ENCODE measurements at places on chromosomes 1 and 21.

DNA sequence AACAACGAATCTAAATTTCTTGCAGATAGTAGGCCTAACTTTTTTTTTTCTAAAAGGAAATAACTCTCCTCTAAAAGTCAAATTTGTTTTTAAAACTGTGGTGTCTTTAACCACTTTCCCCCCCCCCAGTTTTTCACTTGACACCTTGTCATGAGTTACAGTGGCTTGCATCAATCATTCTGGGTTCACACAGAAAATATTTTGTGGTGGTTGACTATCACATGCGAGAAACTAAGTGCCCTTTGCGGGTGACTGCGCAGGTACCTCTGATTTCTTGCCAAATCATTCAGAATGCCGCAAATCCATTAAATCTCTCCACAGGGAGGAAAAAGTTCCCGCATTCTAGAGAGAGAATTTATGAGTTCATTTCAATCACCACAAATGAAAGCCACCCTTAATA, 23.8 kb upstream of the SAMSN1 start:
- no peaks in the 10 kb centered on the region for H3K4me1 ChIP-seq
- no peaks in the 10 kb centered on the region for H3K36me3 ChIP-seq
- no peak overlapping the region for H3K27ac ChIP-seq
- no peak for DNase-seq
- no peaks in the 10 kb centered on the region for H3K27me3 ChIP-seq
- no peak overlapping the region for H3K4me3 ChIP-seq

DNA sequence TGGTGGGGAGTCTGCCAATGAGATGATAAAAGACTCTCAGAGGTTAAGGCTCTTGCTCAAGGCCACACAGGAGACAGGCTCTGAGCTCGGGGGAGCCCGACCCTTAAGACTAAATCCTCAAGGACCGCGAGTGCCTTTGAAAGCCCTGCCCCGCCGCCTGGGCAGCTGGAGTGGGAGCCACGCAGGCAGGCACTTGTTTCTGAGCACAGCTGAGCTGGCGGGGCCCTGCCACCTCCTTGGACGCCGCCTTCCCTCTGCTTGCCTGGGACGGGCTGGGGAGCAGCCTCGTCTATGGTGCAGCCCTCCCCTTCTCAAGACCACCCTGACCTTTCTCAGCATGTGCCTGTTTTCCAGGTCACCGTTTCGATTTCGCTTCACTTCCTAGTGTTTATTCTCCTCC, 169.3 kb downstream of the CAMTA1 start:
- no peaks in the 10 kb centered on the region for H3K27me3 ChIP-seq
- H3K36me3 ChIP-seq: no peaks in the 10 kb centered on the region
- DNase-seq: no peak

DNA sequence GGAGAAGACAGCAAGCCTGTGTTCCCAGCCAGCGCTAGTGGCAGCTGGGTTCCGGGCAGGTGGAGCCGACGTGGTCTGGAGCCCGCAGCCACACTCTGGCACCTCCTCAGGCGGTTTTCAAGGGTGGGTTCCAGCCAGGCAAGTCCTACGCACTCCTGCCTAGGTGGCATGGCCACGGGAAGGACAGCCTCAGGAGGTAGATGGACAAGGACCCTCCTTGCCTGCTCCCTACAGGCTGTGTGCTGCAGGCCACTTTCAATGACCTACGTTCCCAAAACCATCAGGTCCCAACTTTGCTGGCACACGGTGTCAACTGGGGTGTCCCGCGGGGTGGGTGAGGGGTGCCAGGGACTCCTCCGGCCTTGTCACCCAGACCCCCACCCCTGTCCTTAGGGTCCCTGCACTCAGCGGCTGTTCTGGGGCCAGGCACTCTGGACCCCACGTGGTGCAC, 6.7 kb upstream of the PTGER3 start:
- no peaks in the 10 kb centered on the region for H3K4me1 ChIP-seq
- no peak overlapping the region for H3K4me3 ChIP-seq
- H3K27ac ChIP-seq: no peak overlapping the region

- H3K4me1 ChIP-seq: peaks cover 63% of the 10 kb centered on the region
- DNase-seq: peak; percentile 26
- no peaks in the 10 kb centered on the region for H3K27me3 ChIP-seq
- peak overlapping the region; percentile 81 for H3K27ac ChIP-seq
Measured at GRCh38 chr1:24481101-24481500, 21.5 kb upstream of the RCAN3 start.

DNA sequence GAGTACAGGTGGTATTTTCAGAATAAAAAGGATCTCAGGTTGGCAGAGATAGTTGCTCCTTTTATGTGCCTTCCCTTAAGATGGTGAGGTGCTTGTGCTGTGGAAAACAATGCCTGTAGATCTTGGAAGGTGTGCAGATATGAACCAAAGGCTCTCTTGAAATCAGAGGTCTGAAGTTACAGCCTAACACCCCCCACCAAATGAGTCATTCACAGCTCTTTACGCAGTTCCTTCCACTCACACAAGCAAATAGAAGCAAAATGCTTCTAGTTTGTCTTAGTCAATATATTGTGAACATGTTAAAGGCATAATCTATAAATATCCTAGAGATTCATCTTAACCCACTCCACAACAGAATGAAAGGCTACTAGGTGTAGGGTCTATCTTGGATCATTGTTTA, 128.9 kb upstream of the NR5A2 start:
- H3K27me3 ChIP-seq: no peaks in the 10 kb centered on the region
- no peak overlapping the region for H3K27ac ChIP-seq
- H3K4me1 ChIP-seq: no peaks in the 10 kb centered on the region
- no peak overlapping the region for H3K4me3 ChIP-seq

DNA sequence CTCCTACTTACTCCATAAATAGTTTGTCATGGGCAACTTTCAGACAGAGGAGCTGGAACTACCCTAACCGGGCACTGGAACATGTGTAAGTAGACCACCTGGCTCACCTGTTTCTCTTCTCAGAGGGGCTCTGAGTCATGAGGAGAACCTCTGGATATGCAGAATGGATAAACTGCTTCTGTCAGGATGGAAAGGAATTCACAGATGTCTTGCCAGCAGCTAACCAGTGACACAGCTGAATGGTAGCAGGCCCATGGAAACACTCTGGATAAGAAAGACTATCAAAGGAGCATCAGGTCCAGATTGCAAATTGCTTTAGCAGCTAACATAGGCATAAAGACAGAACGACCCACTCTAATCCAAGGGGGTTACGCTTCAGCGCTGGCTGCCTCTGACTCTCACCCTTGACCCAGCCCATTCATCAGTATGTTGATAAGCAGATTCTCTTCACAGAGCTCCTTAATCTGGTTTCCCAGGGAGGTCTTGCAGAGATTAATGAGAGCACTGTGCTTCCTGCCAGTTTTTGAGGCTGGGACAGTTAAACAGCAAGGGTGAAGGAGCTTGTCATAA, 54.2 kb downstream of the HIVEP3 start:
- no peaks in the 10 kb centered on the region for H3K27me3 ChIP-seq
- H3K27ac ChIP-seq: no peak overlapping the region
- no peaks in the 10 kb centered on the region for H3K36me3 ChIP-seq
- H3K4me1 ChIP-seq: peaks cover 28% of the 10 kb centered on the region
- H3K4me3 ChIP-seq: no peak overlapping the region
- DNase-seq: no peak

DNA sequence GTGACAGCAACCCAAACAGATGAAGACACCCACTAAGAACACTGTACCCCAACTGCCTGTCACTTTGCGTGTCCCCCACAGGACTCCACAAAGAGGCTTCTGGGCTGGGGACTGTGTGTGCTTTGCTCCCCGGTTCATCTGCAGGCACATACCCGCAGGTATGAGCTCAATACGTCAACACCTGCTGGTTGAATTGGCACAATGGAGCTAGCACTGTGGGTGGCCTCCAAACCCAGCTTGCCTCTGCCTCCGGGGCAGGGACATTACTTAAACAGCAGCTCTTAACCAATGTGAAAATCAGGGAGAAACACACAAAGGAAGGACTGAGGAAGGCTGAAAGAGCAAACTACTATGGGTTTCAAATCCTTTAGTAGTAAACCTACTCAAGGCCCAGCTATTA, 140.2 kb upstream of the TIAM1 start:
- no peaks in the 10 kb centered on the region for H3K4me1 ChIP-seq
- H3K27ac ChIP-seq: no peak overlapping the region
- DNase-seq: no peak
- no peaks in the 10 kb centered on the region for H3K36me3 ChIP-seq
- no peak overlapping the region for H3K4me3 ChIP-seq
- H3K27me3 ChIP-seq: no peaks in the 10 kb centered on the region

All from CD4-positive, alpha-beta T cell (primary cell).